ENCODE measurements at places on chromosomes 5 and 9.

DNA sequence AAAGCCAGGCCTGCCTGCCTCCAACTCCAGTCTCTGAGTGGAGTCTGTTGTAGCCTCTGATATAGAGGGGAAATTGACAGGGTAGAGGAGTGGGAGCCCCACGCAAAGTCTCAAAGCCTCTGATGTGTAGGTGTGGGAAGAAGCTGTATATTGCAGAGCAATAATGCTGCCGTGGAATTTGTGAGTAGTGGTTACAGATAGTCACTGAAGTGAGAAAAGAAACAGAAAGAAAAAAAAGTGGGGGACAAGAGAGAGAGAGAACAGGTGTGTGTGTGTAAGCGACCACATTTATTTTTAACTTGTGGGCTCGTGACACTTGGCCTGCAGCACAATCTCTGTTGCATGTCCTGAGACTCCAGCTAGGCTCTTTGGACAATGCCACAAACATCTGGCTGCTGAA, 227.8 kb downstream of the NSG2 start:
- DNase-seq, result no peak

DNA sequence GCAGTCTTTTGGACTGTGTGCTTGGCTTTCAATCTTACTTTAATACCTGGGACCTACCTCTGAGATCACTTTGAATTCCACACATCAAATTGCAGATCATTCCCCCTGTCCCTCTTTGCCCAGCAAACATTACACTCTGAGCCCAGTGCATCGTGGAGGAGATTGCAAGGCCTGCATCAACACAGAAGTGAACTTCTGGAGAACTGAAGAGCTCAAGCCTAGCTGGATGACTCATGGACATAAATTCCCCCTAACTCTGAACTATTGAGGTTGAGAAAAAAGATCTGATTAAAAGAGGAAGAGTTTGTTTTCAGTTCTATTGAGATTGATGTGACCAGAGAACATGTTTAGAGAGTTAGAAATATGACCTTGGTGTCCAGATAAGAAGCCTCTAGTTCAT, 316.0 kb upstream of the DMAC1 start:
- no peak for DNase-seq

- DNase-seq, result no peak
These were observed 106.8 kb downstream of the LMNB1 start for GRCh38 chr5:126883564-126884245.

GRCh38 chr5:37111426-37112382, 137.5 kb downstream of the CPLANE1 start:
- no peak for DNase-seq

DNA sequence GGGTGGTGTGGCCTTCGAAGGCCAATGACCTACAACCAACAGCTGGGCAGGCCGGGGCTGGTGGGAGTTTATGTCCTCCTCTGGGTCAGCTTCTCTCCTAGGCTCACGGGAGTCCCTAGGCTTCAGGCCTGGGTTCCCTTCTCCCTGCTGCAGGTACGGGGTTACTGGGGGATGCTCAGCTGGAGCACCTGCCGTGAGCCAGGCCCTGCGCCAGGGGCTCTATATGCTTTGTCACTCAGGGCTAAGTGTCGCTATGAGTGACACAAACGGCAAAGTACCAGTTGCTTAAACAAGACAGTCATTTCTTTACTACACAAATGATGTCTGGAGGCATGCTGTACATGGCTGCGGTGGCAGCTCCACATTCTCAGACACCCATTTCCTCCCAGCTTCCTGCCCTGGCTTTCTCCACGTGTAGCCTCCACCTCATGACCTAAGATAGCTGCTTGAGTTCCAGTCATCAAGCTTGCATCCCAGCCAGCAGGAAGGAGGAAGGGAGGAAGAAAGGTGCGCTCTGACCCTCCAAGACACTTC, 22.5 kb upstream of the NINJ1 start:
- no peak for DNase-seq

GRCh38 chr5:9841516-9842170, 211.5 kb upstream of the TAS2R1 start:
- no peak for DNase-seq

- no peak for DNase-seq
These were observed 156.8 kb upstream of the KLF9 start for GRCh38 chr9:70571258-70571657.

DNA sequence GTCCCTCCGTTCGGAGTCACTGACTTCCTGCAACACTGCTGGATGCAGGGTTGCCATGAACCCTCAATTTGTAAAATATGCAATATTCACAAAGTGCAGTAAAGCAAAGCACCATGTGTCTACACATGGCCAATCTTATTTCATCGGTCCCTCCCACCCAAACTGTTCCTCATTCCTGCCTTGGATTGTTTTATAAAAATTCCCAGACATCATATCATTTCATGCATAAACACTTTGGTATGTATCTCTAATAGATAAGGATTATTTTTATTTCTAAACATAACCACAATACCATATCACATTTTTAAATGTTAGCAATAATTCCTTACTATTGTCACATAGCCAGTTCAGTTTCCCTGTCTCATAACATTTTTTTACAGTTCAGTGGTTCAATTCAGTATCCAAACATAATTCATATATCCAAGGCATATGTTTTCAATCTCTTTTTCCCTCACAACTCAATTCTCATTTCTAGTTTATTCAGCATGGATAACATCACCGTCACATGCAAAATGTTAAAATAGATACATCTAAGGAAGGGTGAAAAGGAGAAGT, 82.0 kb upstream of the PCAT7 start:
- DNase-seq, result no peak

DNA sequence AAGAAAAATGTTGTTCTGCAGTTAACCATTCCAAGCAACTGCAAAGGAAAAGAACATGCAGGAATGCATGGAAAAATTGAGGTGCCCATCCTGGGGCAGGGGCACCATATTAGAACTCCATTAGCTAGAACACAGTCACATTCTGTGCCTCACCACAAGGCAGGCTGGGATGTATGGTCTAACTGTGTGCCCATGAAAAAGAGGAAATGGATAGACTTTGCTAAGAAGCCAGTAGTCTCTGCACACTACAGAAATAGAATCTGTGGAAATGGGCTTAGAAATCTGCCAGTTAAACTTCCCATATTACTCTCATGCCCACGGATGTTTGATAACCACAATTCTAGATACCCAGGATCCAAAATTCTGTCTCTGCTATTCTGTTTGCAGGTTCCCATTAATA, 423.8 kb upstream of the SMARCA2 start:
- DNase-seq, result no peak

- no peak for DNase-seq
These were observed 30.4 kb downstream of the PRDM6 start for GRCh38 chr5:123119334-123119986.

- no peak for DNase-seq
These were observed 33.4 kb downstream of the BARHL1 start for GRCh38 chr9:132615774-132616173.

DNA sequence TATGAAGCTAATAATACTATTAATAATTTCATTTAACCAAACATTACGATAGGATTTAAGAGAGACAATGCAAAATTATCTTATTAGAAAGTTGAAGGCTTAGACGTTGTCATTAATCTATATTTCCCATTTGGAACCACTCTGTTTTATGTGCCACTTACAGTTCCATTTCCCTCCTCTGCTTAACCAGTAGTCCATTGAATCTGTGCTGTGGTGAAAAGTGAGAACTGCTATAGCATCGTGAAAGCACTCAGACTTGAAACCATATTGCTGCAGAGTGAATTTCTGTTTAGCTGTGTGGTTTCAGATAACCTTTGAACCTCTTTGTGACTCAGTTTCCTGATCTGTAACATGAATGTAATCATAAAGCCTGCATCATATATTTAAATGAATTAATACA, 2304.5 kb downstream of the MAT2B start:
- no peak for DNase-seq

- DNase-seq, result no peak
These were observed 121.9 kb downstream of the LPAR1 start for GRCh38 chr9:110916403-110916802.

DNA sequence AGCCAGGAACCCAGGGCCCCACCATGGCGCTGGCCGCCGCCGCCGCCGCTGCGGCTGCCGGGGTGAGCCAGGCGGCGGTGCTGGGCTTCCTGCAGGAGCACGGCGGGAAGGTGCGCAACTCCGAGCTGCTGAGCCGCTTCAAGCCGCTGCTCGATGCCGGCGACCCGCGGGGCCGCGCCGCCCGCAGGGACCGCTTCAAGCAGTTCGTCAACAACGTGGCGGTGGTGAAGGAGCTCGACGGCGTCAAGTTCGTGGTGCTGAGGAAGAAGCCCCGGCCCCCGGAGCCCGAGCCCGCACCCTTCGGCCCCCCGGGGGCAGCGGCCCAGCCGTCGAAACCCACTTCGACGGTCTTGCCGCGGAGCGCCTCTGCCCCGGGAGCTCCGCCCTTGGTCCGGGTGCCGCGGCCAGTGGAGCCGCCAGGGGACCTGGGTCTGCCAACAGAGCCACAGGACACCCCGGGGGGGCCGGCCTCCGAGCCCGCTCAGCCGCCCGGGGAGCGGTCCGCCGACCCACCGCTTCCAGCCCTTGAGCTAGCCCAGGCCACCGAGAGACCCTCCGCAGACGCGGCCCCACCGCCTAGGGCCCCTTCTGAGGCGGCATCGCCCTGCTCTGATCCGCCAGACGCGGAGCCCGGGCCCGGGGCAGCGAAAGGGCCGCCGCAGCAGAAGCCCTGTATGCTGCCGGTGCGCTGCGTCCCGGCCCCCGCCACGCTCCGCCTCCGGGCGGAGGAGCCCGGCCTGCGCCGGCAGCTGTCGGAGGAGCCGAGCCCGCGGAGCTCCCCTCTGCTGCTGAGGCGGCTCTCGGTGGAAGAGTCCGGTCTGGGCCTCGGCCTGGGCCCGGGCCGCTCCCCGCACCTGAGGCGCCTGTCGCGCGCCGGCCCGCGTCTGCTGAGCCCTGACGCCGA, 749 bp downstream of the SOWAHA start:
- DNase-seq, result no peak

DNA sequence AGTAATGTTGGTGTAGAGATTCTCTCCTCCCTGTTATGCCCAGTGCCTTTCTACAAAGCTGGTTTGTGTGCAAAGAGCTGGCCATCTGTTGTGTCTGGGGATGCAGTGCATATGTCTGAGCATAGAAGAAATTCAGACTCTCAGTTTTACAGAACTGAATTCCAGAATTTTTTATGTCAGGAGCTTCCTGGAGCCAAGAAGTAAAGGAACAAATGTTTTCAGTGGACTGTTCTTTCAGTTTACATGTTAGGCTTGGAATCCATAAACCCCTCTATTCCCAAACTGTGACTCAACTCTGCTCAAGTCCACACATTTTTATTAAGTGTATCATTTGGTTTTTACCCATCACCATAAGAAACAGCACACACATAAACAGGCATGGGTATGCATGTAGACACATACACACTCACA, 366.0 kb downstream of the BRINP1 start:
- no peak for DNase-seq

- no peak for DNase-seq
These were observed 7.9 kb upstream of the ANKDD1B start for GRCh38 chr5:75603371-75603770.

GRCh38 chr9:94643176-94643575, 3.9 kb upstream of the FBP1 start:
- DNase-seq, result no peak

DNA sequence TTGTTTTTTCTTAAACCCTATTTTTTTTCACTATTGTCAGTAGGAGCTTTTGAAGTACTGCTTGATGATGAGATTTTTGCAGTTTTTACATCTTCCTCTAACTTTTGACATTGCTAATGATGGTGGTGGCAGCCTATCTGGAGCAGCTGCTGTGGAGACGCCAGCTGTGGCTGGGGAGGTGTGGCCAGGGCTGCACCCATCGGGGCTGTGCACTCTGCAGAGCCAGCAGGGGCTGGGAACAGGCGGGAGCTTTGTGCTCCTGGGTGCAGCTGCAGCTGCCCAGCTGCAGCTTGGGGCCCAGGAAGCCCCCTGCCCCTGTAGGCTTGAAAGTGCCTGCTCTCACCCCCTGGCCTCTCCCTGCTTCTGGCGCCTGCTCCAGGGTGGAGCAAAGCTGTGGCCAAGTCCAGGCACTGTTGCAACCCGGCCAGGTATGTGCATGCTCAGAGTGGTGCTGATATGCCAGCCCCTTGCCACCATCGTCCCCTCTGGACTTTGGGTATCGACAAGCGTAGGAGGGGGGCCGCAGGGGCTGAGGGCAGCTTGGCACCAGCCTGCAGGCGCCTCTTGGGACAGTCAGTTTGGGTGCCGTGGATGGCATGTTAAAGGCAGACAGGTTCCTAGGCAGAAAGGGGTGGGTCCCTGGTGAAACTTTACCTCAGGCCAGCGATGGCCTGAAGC, 39.2 kb downstream of the FER start:
- no peak for DNase-seq

GRCh38 chr5:102932781-102933180, 177.7 kb downstream of the PAM start:
- no peak for DNase-seq

GRCh38 chr5:50547303-50547702, 106.2 kb upstream of the EMB start:
- DNase-seq, result no peak

- peak; percentile 63 for DNase-seq
These were observed 188.6 kb downstream of the FSTL4 start for GRCh38 chr5:133423618-133424282.

DNA sequence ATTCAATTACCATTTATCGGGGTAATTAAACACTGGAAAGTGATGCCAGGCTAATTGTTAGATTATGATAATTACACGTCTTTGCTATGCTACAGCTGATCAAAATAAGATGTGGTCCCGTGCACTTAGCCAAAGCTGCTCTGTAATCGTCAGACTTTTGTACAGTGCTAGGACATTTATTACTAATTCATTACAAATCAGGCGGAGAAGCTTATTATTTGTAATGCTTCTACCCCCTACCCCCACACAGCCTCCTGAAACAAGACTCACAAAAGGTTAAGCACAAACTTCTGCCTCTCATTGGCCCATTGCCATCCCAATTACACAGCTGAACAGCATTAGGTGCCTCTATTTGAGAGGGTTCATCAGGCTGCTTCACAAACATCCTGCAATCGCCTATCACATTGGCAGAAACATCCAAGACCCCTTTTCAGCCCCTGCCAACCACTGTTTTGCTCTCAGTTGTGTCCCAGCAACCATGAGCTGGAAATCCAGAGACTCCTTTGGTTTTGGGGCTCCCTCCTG, 232.7 kb downstream of the EFNA5 start:
- DNase-seq, result no peak

DNA sequence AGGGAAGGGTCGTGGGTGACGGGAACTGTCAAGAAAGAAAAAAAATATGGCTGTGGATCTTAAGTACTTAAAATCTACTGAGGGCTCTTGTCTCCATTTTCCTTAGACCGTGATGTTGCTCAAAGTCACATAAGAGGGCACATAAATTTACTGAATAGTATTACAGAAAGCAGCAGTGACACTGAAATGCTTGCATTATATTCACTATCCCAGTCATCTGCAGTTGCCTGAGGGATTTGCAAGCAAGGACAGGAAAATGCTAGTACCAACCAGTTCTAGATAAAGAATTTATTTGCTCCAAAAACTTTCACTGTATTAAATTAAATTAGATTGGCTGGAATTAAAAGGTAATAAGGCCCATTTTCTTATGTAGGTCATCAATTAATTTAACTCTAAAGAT, 106.5 kb upstream of the CCDC152 start:
- no peak for DNase-seq

DNA sequence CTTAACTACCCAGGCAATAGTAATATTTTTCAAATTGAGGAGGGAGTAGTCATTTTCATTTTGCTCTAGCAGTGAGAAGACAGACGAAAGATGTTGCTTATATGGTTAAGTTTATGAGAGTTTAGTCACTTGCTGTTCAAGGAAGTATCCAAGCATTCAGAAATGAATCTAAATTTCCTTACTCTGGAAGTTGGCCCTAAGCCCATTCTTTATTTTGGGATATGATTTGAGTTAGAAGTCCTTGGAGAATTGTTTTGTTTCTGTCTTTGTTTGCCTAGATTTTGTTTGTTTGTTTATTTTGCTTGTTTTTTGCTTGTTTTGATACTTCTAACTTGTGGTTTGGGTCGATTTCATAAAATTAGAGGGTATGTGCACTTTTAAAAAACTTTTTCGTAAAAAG, 146.4 kb upstream of the FGF10 start:
- no peak for DNase-seq

All from stimulated activated CD8-positive, alpha-beta memory T cell treated with anti-CD3 and anti-CD28 coated beads, Interleukin-15, amount 100 ng/mL, for 24 hours (primary cell).